Fibroblast of upper back skin (primary cell): ENCODE measurements at places on chromosomes 4 and X.

GRCh38 chrX:38618180-38618579, 56.8 kb downstream of the TSPAN7 start:
- no peak for DNase-seq

DNA sequence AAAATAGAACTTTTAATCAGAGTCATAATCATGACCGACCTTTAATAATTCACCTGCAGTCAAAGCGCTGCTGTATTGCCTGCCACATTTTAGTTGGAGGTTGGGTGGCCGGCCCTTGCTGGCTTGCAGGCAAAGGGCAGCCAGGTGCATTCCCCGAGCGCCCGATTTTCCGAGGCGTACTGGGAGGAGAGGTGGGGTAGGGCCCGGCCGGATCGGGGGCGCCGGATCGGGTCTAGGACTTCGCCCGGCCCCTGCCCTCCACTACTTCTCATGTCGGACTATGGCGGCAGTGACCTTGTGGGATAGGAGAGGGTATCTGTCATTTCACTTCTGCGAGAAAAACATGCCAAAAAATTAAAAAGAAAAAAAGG, 2.5 kb upstream of the RS1 start:
- DNase-seq = no peak

DNA sequence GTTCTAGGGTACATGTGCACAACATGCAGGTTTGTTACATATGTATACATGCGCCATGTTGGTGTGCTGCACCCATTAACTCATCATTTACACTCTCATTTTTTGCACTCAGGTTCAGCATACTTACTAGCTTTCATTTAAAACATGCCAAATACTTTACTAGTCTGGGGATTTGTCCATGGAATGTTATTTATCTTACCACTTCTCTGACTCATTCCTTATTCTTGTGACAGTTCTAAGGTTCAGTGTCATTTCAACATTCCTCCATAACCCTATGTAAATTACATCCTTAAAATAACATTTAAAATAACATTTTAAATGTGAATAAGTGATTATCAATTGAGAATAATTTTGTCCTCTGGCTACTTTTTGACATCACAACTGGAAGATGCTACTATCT, 19.5 kb upstream of the SYTL5 start:
- DNase-seq = peak; percentile 57

GRCh38 chr4:142386856-142387255, 459.2 kb downstream of the INPP4B start:
- DNase-seq = no peak

DNA sequence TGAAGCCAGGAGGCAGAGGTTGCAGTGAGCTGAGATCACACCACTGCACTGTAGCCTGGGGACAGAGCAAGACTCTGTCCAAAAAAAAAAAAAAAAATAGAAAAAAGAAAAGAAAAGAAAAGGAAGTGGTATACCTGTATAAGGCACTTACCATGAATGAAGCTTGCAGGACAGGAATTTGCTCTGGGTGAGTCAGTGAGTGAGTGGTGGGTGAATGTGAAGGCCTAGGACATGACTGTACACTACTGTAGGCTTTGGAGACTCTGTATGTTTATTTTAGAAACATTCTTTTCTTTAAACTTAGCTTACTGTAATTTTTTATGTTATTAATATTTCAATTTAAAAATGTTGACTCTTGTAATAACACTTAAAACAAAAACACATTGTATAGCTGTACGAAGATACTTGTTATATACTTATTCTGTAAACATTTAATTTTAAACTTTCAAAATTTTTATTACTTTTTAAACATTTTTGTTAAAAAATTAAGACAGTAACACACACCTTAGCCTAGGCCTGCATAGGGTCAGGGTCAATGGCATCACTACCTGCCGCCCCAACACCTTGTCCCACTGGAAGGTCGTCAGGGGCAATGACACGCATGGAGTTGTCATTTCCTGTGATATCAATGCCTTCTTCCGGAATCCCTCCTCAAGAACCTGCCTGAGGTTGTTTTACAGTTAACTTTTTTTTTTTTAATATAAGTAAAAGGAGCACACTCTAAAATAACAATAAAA, 78.7 kb downstream of the CLNK start:
- peak; percentile 88 for DNase-seq

- no peak for DNase-seq
Observed at GRCh38 chrX:69072486-69073006, 92.7 kb downstream of the PJA1 start.

DNA sequence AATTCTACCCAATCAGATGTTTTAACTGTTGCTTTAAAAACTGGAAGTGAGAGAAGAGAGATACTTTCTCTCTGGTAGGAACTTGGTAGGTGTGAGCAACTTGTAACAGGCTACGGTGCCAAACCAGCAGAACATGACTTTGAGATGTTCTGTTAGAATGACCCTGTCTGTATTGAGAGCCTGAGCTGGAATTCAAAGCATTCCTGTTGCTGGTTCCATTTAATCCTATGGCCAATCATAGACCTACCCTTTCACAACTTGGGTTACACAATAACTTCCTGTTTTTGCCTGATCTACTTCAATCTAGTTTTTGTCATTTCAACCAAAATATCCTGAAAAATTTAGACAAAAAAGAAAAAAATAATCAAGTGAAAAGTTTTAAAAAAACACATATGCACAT, 1.7 kb upstream of the PRRG1 start:
- peak; percentile 57 for DNase-seq

DNA sequence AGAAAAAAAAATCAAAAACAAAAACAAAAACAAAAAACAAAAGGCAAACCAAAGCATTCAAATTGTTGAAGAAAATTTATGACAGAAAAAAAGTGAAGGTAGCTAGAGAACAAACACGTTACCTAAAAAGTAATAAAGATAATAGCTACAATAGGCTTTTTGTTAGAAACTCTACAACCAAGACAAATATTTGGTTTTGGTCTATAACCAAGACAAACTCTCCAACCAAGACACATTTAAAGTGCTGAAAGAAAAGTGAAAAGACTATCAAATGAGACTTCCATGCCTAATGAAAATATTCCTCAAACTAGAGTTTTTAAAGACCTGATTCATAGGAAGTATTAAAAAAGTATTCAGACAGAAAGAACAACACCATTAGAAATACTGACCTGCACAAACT, 391.9 kb upstream of the NDST4 start:
- DNase-seq = no peak

DNA sequence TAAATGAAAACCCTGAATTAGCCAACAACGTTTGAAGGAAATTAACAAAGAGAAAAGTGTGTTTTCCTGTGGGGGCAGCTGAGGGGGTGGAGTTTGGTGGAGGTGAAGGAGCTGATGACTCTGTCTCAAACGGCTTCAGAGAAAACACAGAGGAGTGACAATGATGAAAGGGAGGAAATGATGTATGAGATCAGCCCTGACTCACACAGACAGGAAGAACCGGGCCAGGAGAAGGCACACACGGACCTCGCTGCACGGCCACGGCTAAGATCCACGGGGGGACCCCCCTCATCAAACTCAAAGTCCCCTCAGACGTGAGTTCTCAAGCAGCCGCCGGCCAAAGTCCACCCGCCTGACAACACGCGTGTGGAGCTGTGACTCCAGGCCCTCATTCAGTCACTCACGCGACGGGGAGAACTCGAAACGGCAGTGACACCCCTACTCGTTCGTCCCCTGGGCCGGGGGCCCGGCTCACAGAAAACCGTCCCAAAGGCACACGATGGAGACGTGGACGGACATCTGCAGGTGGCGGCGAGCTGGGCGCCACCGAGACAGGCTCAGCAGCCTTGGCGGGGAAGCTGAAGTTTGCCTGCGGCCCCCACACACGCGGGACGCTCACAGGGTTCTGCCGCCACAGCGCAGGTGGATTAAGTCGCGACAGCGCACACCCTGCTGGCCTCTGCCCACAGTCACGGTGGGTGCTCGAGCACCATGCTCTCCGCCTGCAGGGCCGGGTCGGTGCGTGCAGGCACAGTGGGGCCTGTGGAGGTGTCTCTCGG, 28.8 kb downstream of the PPP2R3B start:
- DNase-seq = peak; percentile 79

GRCh38 chrX:103919270-103919637, 43.2 kb upstream of the TMSB15B start:
- peak; percentile 32 for DNase-seq

DNA sequence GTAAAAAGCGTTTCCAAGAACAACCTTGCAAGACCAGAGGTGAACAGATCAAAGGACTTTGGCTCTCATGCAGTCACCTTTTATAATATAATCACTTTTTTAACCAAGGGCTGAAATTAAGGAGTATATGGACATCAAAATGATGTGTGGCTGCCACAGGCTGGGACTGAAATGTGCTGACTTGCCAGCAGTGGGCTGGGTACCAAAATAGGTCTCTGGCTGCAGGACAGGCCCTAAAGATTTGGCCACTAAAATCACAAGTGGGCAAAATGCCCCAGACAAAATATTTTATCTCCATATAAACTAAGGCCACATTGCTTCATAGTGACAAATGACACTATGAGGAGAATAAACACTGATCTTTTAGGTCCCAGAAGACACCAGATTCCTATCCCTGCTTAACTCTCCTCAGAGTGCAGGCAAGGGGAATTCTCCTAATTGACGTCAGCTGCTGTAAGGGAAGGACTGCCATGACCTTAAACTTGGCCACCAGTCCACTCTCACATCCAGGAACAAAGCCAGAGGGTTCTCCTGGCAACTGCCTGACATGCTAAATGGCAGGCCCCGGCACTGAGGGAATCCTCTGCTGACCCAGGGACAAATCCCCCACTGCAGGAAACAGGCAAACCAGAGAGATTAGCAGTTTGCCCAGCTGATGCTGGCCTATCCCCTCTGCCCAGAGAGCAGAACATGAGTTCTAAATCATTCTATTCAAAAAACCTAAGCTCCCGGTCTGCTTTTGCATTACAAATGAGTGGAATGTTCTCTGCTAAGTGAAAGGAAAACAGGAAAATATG, 155.8 kb downstream of the PPP3CA start:
- DNase-seq = peak; percentile 70

GRCh38 chr4:44070843-44071242, 377.8 kb downstream of the KCTD8 start:
- DNase-seq = no peak

GRCh38 chr4:141455651-141456050, 180.7 kb upstream of the IL15 start:
- no peak for DNase-seq

DNA sequence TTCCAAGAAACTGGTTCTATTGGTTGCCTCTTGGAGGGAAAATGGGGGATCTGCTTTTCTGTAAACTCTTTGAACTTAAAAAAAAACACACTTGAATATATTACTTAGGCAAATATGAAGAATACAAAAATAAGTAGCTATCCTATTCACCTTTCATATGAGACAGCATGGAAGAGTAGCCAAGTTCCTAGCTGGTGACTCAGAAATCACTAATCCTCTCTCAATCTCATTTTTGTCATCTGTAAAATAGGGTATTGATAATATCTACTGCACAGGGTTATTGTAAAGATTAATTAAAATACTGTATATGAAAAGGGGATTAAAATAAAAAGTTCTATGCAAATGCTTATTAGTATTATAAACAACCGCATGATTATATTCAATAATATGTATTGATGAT, 12.7 kb downstream of the MGARP start:
- no peak for DNase-seq

GRCh38 chr4:169238445-169238844, 32.3 kb downstream of the SH3RF1 start:
- peak; percentile 28 for DNase-seq

GRCh38 chr4:149280806-149281205, 534.8 kb downstream of the IQCM start:
- peak; percentile 15 for DNase-seq

- DNase-seq = peak; percentile 86
Observed at GRCh38 chr4:94507708-94508107, 56.0 kb downstream of the PDLIM5 start.
